ENCODE measurements at places on chromosomes 5 and 9.

GRCh38 chr5:37892586-37892985, 52.7 kb upstream of the GDNF start:
- no peak for DNase-seq

DNA sequence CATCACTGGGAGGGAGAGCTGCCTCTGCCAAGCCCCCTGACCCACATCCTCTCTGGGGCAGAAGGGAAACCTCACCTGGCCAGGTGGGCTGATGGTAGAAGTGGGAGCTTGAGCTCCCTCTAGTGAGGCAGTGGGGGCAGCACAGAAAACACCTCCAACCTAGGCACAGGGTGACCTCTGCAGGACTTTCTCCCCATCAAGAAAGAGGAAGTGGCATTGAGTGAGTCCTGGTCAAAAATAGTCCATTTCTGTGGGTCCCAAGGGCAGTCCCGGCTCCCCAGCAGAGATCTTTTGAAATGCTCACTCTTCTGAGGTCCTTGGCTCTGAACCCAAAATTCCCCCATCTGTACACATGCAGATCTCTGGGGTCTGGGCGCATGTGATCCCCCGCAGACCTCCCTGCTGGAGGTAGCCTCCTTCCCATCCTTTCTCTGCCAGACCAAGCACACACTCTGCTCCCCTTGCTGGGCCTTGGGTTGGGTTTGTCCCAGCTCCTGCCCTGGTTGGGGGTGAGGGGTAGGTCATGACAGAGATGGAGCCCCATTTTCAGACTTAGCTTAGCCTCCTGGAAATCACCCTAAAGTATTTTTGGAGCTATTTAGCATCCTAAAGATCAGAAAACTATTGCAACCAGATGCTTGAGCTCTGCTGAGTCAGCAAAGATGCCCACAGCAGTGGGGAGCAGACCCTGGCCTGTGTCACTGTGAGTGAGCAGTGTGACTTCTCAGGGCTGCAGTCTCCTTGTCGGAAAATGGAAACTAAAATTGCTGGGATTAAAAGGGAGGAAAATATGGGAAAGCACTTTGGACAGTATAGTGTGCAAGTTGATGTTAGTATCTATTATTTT, 41.6 kb upstream of the LCP2 start:
- no peak for DNase-seq

DNA sequence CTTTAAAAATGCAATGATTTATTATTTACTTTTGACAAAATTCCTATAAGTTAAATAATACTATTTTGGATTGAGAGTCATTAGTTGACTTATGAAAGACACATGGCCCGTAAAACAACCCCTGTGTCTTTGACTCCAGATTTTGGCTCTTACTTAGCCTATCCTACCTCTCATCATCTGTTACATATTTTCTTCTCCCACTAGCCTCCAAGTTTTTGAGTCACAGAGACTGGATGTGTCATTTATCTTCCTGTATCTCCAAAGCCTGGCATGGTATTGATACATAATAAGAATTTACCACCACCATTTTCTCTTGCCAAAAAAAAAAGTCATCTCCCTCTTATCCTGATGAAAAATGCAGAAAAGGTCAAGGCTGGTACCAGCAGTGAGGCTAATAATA, 99.9 kb downstream of the GABRB2 start:
- DNase-seq: no peak

DNA sequence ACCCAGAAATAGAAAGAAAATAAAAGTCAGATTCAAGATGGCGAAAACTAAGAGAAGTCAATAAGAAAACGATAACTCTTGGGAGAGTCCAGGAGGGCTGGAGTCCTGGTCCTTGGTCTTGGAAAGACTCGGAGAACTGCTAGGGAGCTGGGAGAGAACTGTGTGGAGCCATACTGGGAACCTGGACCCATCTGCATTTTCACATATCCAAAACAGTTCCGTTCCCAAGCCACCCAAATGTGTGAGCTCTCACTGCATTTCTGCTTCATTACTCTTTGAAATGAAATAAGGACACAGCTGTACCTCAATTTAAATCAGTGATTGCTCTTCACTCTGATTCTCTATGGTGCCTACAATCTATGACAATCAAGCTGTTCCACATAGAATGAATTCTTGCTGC, 68.1 kb upstream of the CER1 start:
- DNase-seq: no peak

DNA sequence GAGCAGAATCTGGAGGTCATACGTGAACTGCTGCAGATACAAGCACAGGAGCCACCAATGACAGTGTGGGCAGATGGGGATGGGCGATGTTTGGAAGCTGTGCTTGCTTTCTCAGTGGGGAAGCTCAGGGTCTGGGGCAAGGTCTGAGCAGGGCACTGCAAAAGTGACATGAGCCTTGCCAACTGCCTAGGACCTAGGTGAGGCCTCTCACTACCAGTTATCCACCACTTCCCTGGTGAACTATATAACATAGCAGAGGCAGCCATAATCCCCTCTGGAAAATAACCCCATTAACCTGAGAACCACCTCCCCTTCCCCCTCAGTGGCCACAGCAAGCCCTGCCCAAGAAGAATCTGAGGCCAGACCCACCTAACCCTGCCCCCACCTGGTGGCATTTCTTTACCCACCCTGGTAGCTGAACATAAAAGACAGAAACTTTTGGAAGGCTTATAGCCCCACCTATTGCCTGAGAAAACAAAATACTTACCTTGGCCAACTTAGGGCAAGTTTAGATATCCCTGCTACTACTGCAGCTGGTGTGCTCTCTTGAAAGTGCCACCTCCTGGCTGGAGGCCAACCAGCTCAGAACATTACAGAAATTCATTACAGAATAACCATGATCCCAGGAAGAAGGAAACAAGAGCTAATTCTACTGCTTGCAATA, 18.8 kb upstream of the SPEF2 start:
- no peak for DNase-seq

GRCh38 chr5:169544264-169544950, 39.2 kb upstream of the SPDL1 start:
- no peak for DNase-seq

DNA sequence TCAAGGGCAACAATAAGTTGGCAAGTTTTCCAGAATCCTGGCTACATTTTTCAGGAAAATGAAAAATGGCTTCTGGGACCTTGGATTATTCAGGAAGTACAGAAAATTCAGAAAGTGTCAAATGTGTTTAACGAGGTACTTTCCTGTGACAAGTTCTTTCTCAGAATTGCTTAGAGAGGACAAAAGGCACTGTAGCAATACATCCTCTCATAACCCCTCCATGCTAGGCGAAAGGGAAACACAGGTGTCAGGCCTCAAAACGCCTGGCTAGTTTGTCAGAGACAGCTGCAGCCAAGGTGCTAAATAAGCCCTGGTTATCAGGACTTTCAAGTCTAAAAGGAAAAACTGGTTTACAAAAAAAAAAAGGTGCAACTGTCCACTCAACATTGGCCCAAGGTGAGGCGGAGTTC, 115.2 kb downstream of the GNAQ start:
- no peak for DNase-seq

DNA sequence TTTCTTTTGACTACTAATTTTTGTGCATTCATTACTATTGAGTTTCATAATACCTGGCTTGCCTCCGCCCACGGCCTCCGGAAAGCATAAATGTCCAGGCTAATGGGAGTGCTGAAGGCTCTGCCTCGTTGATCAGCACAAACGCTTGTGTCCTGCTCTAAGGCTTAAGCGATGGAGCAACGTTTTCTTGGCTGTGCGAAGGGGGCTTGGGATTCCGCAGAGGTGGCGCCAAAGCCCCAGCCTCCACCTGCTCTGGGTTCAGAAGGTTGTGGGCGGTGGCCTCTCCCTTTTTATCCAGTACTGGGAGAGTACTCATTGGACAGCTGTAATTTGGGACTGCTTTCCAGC, 19.7 kb downstream of the ANXA2R start:
- DNase-seq: no peak

DNA sequence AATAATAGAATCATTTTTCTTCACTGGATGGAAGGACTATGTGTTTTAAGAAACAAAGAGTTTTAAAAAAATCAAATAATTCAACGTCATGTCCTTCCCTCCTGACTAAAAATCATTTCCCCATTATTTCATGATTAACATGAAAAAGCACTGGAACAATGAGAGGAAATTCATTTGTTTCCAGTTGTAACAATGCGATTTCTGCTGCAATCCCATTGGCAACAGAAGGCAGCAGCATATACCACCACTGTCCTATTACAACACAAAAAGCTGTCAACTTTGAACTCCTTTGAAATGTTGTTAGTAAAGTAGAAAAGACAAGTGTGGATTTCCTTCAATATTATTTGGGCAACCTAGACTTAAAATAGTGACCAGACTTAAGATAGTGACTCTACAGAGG, 3.1 kb downstream of the C5orf63 start:
- no peak for DNase-seq
